ENCODE measurements at places on chromosomes 16 and 17.

DNA sequence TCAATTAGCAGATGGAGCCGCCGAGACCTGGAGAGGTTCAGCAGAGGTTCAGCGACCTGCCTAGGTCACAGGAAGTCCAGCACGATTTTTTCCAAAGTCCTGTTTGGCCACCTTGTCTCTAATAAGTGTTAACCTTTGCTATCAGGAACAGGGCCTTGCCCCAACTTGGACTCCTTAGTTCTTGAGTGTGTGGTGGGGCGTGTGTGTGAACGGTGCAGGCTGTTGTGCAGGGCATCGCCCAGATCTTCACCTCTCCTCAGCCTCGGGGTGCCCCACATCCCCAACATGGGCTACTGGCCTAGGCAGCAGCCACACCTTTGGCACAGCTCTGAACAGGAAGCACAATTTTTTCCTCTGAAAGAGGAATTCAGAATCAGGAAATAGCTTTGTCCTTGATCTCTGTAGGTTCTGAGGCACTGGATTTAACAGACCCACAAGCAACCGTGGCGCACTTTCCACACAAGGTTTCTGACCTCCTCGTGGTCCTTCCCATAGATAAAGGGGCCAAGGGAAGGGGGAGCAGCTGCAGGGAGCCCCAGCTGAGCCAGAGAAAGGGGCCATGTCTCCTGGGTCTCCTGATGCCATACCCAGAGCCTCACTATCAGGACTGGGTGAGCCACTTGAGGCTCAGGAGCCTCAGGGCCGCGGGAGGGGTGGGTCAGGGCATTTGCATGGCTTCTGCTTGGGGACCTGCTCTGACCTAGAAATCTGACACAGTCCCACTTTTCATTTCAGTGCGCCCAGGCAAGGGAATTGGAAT lies 10.4 kb downstream of the MPRIP start:
- no peak for DNase-seq

DNA sequence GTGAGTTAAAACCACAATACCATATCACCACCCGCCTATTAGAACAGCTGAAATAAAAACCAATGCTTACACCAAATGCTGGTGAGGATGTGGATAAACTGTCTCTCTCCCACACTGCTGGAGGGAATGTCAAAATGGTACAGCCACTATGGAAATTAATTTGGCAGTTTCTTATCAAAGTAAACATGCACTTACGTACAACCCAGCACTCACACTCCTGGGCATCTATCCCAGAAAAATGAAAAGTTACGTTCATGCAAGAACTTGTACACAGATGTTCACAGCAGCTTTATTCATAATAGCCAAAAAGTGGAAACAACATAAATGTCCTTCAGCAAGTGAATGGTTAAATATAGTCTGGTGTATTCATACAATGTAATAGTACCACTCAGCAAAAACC lies 173.2 kb upstream of the MYOCD start:
- DNase-seq: no peak

DNA sequence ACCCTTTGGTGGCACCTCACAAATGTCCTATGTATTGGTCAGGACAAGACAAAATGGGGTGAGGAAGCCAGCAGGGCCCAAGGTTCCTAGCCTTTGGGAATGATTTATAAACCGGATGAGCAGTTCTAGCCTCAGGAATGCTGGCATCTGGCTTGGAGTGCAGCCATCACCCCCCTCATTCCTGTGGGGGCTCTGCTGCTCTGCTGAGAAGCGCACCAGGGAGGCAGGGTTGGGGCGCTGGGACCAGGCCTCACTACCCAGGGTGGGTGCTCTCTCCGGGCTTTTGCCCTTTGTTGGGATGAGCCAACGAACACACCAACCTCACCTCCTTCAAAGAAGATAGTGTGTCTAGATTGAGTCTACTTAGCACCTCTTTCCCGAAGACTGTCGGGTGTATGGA lies 39.2 kb downstream of the TMEM11 start:
- no peak for DNase-seq

DNA sequence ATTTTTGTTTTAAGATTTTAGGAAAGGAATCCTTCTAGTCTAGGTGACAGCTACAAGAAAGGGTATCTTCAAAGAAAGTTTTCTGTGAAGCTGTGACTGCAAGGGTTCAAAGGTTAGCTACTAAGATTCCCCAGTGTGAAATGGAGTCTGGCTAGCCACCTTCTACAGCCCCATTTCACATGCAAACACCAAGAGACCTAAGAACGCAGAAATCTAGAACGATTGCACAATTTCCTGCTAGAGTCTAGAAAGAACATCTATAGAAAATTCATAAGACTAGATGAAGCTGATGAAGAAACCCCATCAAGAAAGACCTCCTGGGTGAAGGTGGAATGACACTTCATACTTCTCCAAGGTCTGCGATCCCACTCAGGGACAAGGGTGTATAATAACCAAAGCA lies 77.1 kb downstream of the STX8 start:
- DNase-seq: no peak

DNA sequence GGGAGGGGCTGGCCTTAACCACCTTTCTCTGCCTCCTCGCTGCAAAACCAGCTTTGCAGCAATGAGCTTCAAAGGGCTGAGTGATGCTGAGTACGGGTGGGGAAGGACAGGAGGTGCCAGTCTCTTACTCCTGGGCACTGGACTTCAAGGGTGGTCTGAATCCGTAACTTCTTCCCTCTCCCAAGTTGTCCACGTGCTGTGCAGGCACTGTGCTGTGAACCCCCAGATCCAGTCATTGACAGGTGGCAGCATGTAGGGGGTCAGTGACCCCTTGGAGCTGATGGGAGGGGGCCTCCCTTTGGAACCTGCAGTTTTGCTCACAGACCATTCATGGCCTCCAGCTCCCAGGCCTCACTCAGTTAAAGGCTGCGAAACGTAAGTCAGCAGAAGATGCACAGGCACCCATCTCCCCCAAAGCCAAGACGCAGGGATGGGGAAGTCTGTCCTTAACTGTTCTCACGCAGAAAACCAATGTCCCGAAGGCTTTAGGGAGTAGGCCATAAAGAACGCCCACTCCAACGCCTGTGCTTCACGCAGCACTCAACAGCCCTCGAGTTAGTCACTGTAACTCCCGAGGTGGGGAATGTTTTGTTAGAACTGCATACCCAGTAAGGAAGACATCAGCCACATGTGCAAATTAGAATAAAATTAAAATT lies 7.9 kb downstream of the LITAFD start:
- no peak for DNase-seq

DNA sequence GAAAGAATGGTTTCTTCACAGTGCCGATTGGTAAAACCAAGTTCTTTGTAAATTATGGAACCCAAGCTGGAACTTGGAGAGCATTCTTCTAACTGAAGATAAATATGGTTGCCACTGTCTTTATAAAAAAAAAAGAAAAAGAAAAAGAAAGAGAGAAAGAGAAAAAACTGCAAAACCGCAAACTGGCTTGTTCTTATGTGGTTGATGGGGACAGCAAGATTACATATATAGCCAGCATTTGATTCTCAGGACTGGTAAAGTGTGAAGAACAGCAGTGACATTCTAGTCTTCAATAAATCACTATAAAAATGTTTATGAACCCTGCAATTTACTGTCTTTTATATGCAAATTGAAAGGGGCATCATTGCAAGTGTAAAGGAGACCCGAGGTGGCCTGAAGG lies 605.1 kb downstream of the MAF start:
- no peak for DNase-seq

GRCh38 chr16:85637061-85637807 lies 24.1 kb downstream of the GSE1 start:
- DNase-seq: no peak

DNA sequence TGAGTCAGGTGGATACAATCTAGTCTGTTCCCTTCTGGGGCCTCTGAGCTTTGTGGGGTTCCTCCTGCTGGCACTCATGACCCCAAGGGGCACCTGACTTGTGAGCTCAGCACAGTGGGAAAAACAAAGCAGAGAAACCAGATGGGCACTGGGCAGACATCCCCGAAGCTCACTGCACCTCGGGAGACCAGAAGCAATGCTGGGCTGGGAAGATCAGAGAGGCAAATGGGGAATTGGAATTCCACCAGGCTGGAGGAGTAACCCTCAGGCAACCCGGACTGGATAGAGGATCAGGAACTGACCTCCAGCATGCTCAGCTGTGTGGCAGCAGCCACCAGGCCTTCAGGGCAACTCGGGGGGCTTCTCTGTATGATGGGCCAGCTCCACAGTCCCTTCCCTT lies 50.3 kb downstream of the ABCC12 start:
- no peak for DNase-seq

DNA sequence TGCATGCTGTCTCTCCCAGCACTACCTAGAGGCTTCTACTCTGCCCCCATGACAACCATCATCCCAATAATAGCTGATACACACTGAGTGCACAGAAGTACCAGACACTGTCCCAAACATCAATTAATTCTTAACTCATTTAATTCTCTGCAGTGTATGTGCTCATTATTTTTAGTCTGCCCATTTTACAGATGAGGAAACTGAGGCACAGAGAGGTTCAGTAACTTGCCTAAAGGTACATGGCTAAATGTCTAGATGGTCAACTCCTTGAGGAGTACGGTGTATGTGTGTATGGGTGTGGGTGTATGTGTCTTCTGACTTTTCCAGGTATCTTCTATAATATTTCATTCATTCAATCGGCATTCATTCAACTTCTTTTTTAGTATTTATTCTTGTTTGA lies 407.9 kb downstream of the SOX9 start:
- no peak for DNase-seq

DNA sequence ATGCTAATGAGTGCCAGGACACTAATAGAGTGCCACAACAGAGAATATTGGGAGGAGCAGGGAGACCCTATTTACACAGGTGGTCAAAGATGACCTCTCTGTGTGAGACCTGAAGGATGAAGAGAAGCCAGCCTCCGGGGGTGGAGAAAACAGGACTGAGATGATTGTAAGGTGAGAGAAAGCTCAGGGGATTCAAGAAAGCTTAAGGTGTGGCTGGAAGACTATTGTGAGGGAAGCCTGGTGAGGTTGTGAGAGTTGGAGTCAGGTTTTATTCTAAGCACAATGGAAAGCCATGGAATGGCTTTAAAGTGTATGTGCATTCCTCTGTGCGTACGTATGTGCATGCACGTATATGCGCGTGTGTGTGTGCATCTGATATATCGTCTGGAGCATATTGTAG lies 10.4 kb upstream of the MARCHF10 start:
- DNase-seq: no peak

GRCh38 chr17:45225964-45226530 lies 4.4 kb downstream of the FMNL1 start:
- DNase-seq: no peak

DNA sequence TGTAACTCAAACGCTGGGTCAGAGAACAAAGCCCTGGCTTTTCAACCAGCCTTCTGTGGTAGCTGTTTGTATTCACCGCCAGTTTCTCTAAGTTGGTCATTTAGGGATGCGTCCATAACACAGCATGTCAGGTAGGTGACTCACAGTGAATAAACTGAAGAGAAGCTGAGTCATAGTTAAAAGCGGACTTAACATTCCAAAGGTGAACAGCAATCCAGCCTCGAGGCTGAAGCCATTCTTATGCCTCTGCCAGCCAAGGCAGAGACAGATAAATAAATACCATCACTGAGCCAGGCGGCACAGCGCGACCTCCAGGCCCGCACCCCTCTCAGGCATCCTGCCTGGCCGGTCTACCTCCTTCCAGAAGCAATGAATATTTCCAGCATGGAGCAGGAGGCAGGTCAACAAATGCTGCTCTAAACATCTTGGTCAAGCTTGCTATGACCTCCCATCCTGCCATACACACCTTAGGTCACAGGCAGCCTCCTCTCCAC lies 12.4 kb upstream of the CACNG4 start:
- peak; percentile 95 for DNase-seq

GRCh38 chr17:13759518-13760335 lies 158.0 kb upstream of the HS3ST3A1 start:
- no peak for DNase-seq

GRCh38 chr17:69959283-69959682 lies 115.7 kb upstream of the KCNJ16 start:
- DNase-seq: no peak

- DNase-seq: no peak
Measured at GRCh38 chr17:64687961-64688360, 25.9 kb upstream of the SMURF2 start.

DNA sequence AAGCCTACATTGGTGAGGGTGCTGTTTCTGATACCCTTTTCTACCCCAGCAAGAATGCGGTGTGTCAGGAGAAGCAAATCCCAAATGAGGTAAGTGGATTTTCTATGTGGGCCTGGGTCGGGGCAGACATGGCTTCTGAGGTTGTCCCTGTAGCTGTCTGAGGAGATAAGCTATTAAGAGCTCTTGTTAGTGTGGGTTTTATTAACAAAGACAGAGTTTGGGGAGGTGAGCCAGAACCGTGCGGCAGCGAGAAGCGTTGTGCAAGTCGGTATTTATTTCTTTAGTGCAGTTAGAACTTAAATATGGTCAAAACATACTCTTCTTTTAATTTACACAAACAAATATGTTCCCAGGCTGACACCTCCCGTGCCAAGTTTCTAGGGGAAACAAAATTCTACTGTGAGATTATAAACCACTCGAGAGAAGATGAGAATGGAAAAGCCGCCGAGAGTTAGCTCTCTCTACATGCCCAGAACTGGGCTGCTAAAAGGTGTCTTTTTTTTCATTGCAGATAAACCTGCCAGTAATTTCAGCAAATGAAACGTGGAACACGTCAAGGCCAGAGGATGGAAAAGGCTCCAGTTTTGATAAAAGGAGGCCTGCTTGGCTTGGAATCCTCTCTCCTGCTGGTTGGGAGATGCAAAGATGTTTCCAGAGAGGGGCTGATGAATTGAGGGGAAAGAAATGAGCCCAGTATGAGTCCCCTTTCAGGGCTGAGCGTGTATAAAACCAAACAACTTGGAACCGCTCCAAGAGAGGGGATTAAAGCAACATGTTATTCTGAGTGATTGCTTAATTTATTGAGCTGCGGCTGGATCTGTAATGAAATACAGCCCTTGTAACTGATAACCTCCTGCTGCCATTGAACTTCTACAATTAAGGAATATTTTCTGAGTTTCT lies 254.6 kb downstream of the MRTFB start:
- DNase-seq: no peak

DNA sequence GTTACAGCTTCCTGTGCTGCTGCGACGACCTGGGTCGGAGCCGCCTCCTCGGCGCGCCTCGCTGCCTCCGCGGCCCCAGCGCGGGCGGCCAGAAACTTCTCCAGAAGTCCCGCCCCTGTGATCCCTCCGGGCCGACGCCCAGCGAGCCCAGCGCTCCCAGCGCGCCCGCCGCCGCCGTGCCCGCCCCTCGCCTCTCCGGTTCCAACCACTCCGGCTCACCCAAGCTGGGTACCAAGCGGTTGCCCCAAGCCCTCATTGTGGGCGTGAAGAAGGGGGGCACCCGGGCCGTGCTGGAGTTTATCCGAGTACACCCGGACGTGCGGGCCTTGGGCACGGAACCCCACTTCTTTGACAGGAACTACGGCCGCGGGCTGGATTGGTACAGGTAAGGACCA lies 746 bp downstream of the HS3ST2 start:
- no peak for DNase-seq

- no peak for DNase-seq
Measured at GRCh38 chr17:13367154-13367553, 234.6 kb downstream of the HS3ST3A1 start.

Data from MCF 10A (cell line).